NCI-H1092 (cell line): ENCODE measurements at places on chromosomes 12 and 14.

DNA sequence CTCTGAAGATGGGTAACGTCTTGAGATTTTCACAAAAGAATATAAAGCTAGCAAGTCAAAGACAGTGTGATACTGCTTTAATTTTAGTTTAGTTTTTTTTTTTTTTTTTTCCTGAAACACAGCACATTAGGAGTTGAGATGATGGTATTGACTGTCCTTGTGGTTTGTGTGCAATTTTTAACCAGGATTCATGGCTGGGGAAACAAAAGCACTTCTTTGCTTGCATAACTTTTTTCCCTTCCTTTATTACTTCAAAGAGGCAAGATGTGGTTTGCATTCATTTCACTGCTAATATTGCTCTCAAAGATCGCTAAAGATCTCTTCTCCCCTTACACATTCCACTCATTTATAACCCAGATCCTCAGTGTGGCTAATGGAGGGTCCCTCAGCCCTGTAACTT, 157.1 kb upstream of the PZP start:
- no peak for DNase-seq

- DNase-seq, result no peak
Measured at GRCh38 chr12:56346675-56347074, 8.0 kb downstream of the IL23A start.

GRCh38 chr12:5000204-5000603, 43.5 kb upstream of the KCNA5 start:
- no peak for DNase-seq

- no peak for DNase-seq
Measured at GRCh38 chr14:98944989-98945388, 327.0 kb downstream of the BCL11B start.

DNA sequence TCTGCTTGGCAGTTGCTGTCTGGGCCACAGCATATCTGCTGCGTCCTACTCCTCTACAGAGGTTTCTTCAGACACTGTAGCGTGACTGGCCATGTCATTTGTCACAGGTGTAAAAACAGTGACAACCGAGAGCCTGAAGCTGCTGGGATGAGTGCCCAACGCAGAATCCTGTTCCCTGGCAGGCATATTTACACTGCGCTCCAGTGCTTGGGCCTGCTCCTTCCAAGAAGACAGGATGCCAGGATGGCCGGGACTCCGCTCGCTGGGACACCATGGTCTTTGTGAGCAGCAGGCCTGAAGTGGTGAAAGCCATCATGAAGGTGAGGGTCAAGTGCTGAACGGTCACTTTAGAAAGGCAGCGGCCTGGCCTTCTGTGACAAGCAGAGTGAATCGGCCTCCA, 171.4 kb downstream of the EMP1 start:
- peak; percentile 36 for DNase-seq

GRCh38 chr14:47332106-47332505, 343.3 kb downstream of the MDGA2 start:
- no peak for DNase-seq

DNA sequence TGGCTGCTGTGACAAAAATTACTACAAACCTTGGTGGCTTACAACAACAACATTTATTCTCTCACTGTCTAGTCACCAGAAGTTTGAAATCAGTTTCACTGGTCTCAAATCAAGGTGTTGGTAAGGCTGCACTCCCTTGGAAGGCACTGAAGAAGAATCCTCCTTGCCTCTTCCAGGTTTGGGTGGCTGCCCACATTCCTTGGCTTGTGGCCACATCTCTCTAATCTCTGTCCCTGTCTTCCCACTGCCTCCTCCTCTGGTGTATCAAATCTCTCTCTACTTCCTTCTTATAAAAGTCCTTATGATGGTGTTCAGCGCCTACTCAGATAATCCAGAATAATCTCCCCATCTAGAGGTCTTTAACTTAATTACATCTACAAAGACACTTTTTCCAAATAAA, 31.0 kb downstream of the PLCZ1 start:
- DNase-seq, result no peak

DNA sequence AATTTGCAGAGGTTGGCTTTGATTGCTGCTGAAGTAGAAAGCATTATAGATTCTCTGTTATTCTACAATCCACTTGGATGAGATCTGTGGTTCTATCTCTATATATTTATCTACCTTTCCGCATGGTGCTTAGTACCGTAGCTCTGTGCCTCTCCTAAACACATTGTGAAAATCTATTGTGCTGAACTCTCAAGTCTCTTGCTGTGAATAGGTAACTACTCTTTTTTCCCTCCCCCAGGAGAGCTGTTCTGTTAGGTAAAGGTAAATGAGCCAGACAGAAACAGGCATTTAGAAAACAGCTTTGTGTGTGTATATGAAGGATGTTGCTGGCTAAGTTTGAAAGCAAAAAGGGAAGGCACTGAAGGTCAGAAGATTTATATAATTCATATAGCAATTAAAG, 112.6 kb downstream of the BRMS1L start:
- DNase-seq, result no peak

DNA sequence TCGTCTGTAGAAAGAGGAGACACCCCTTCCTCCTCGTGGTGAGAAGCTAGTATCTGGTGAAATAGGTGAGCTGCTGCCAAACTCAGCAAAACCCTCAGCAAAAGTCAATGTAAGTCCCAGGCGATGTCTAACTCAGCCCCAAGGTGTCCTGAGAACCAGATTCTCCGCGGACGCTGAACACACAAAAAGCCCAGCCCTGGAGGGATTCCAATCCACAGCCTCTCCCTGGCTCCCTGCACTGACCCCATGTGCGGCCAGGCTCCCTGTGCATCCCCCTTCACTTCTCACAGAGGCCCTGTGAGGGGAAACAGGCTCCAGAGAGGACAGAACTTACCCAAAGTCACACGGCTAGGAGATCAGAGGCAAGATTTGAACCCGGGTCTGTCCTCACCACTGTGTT, 81.5 kb downstream of the NINJ2 start:
- DNase-seq, result no peak

DNA sequence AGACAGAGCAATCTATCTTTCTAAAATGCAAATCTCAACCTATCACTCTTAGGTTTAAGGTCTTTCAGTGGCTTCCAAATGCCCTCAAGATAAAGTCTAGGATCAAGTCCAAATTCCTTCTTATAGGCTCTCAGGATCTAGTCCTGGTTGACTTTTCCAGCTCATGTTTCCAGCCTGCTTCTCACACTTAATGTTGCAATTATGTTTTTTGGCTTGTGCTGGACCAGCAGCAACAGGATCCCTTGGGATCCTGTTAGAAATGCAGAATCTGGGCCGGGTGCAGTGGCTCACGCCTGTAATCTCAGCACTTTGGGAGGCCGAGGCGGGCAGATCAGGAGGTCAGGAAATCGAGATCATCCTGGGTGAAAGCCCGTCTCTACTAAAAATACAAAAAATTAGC, 10.6 kb downstream of the GPR33 start:
- no peak for DNase-seq

DNA sequence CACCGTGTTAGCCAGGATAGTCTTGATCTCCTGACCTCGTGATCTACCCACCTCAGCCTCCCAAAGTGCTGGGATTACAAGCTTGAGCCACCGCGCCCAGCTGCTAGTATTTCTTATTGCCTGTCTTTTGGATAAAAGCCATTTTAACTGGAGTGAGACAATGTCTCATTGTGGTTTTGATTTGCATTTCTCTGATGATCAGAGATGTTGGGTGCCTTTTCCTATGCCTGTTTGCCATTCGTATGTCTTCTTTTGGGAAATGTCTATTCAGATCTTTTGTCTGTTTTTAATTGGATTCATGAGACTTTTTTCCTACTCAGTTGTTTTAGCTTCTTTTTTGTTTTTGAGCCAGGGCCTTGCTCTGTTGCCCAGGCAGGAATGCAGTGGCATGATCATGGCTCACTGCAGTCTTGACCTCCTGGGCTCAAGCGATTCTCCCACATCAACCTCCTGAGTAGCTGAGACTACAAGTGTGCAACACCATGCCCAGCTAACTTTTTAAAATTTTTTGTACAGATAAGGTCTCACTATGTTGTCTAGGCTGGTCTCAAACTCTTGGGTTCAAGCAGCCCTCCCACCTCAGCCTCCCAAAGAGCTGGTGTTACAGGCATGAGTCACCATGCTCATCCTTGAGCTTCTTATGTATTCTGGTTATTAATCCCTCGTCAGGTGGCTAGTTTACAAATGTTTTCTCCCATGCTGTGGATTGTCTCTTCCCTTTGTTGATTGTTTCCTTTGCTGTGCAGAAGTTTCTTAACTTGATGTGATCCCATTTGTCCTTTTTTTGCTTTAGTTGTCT, 65.9 kb downstream of the ACACB start:
- DNase-seq, result no peak

DNA sequence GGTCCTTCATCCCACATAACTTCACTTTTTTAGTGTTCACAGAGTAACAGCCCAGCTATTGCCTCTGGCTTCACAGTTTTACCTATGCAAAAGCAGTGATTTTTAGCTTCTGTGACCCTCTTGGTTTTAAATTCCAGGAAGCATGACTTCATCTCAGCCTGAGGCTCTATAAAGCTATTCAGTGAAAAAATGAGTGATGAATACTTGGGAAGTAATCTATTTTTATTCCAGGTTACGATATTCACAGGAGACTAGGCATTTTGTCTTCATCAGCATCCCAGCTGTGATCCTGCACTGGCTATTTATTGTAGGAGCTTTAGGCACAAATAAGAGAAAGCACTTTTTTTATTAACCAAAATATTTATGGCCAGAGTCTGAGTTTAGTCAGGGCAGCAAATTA, 164.8 kb downstream of the SNAPC1 start:
- no peak for DNase-seq

- no peak for DNase-seq
Measured at GRCh38 chr12:54980341-54980740, 4.2 kb downstream of the TESPA1 start.

DNA sequence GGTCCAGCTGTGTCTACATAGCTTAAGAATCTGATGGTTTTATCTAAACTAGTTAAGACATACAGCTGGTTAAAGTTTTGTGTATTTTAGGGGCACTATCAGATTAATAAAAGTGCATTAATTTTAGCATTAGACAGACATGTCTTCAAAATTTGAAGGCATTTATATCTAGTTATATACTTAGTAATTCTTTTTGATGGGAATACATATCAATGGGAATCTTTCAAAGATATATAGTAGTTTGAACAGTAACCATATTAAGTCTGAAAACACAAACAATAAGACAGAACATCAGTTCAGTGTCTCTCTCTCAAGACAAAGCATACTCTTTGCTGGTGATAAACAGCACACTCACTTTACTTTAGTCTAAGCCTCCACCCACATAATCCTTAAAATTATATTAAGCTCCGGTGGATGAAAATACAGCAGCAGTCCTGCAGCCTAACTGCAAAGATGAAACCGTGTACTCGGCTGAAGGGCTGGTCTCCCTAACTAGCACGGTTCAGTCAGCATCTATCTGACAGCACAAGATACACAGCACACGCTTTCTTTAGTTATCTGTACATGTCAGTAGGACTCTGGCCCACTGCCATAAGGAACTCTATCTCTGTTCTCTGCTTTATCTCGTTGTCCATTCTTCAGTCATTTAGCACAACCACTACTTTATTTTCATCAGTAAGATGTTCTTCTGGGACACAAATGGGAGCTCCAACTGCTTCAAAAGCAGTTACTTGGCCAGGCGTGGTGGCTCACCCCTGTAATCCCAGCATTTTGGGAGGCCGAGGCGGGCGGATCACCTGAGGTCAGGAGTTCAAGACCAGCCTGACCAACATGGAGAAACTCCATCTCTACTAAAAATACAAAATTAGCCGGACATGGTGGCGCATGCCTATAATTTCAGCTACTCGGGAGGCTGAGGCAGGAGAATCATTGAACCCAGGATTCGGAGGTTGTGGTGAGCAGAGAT, 80.5 kb downstream of the MED13L start:
- no peak for DNase-seq

DNA sequence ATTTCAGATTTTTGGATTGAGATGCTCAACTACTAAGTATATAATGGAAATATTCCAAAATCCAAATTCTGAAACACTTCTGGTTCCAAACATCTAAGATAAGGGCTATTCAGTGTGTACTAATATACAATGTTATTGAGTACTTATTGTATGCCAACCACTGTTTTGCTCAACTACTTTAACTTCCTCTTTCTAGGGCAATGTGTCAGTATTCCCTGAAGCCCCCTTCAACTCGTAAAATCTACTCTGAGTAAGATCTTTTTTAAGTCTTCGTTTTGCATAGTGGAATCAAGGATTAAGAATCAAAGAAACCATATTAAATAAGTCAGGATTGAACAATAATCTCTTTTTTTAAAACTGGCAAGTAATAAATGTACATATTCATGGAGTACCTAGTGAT, 45.5 kb downstream of the SPATA7 start:
- no peak for DNase-seq

GRCh38 chr14:56207626-56208292, 89.5 kb downstream of the PELI2 start:
- no peak for DNase-seq

GRCh38 chr12:58670623-58671022, 249.7 kb downstream of the LRIG3 start:
- no peak for DNase-seq

GRCh38 chr12:76074701-76075336, 9.7 kb downstream of the NAP1L1 start:
- DNase-seq, result no peak

DNA sequence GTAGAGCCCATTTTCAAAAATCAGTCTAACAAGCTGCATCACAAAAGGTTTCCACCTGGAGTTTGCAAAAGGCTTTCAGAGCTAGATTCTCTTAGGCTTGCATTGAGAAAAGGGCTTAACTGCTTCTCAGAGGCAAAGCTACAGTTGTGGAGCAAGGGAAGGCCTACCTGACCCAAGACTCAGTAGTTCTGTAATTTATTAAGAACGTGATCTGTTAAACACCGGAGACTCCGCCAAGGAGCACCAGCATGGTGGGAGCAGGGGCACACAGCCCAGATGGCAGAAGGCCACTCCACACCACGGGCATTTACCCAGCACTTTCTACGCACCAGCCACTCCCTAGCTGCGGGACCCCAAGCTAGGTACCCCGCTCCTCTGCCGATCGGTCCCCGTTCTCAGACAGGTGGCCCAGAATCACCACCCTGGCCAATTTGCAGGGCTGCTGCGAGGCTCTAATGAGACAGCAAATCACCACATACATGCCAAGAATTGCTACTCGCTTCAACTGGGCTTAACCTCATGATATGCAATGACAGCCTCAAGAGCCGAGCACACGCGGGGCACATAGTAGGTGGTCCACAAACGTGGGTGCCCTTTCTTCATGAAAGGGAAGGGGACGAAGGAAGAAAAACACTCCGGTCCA, 1.5 kb downstream of the ITPK1 start:
- no peak for DNase-seq

GRCh38 chr14:25400607-25401206, 350.8 kb upstream of the STXBP6 start:
- peak; percentile 47 for DNase-seq

DNA sequence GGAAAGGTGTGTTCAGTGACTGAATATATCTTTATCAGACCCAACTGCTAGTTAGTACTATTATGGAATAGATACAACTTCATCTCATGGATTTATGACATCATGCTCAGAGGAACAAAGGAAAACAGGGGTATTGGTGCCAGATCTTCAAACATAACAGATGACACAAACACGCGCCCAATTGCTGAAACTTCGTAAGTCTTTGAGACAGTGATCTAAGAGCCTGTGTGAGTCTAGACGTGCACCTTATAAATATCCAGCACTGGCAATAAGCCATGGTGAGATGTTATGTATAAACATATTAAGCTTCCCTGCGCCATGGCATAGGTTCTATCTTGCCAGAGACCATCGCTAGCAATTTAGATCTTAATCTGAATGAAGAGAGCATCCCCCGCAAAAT, 42.2 kb upstream of the NR2C1 start:
- no peak for DNase-seq
